Activated T-helper 17 cell treated with anti-CD3 and anti-CD28 coated beads, Interleukin-2, amount 50 U/mL, for 72 hours (primary cell): ENCODE measurements at places on chromosomes 3 and 15. TPM values are rescaled to one million over a fixed set of nuclear protein-coding genes. Genes with fewer than 3 reads are reported as not detected.

DNA sequence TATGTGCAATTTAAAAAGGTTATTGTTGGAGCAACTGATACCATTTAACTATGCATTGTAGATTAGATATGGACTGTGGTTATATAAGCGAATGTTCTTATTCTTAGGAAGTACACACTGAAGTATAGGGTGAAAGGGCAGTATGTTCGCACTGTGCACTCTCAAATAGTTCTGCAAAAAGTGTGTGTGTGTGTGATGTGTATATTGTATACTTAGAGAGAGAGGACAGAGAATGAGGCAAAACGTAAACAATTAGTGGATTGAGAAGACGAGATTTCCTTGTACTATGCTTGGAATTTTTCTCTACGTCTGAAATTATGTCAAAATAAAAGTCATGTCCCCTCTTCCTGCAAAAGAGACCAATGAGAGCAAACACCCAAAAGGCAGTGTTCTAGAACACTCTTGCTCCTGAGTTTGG lies 30.4 kb downstream of the LSM3 start:
- no peak for ATAC-seq

DNA sequence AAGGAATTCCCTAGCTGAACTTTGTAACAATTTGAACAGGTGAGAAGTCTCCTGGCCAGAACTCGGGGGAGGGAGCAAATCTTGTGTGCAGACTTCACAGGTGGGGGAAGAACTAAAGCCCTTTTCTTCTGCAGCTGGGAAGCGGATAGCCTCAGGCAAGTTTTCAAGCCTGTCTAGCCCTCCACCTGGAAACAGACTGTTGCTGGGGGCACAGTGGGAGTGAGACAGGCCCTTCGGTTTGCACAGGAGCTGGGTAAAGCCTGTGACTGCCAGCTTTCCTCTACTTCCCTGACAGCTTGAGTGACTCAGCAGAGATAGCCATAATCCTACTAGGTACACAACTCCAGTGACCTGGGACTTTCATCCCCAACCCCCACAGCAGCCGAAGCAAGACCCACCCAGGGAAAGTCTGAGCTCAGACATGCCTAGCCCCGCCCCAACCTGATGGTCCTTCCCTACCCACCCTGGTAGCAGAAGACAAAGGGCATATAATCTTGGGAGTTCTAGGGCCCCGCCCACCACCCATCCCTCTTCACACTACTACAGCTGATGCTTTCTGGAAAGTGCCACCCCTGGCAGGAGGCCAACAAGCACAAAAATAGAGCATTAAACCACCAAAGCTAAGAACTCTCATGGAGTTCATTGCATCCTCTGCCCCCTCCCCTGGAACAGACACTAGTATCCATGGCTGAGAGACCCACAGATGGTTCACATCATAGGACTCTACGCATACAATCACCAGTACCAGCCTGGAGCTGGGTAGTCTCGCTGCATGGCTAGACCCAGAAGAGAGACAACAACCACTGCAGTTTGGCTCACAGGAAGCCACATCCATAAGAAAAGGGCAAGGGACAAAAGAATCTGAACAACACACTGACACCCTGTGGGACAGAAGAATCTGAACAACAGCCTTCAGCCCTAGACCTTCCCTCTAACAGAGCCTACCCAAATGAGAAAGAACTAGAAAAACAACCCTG lies 479.0 kb downstream of the RAP2B start:
- no peak for ATAC-seq

DNA sequence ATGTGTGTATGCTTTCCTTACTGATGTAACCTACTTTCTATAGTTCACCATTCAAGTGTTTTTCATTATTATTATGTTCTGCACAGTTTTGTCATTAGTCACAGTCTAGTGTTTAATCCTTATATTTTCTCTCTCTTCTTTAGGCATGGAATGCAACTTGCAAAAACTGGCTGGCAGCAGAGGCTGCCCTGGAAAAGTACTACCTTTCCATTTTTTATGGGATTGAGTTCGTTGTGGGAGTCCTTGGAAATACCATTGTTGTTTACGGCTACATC lies 6.9 kb downstream of the SUCNR1 start:
- ATAC-seq: no peak

The CYP19A1 gene
- total RNA-seq: 0.79 TPM

DNA sequence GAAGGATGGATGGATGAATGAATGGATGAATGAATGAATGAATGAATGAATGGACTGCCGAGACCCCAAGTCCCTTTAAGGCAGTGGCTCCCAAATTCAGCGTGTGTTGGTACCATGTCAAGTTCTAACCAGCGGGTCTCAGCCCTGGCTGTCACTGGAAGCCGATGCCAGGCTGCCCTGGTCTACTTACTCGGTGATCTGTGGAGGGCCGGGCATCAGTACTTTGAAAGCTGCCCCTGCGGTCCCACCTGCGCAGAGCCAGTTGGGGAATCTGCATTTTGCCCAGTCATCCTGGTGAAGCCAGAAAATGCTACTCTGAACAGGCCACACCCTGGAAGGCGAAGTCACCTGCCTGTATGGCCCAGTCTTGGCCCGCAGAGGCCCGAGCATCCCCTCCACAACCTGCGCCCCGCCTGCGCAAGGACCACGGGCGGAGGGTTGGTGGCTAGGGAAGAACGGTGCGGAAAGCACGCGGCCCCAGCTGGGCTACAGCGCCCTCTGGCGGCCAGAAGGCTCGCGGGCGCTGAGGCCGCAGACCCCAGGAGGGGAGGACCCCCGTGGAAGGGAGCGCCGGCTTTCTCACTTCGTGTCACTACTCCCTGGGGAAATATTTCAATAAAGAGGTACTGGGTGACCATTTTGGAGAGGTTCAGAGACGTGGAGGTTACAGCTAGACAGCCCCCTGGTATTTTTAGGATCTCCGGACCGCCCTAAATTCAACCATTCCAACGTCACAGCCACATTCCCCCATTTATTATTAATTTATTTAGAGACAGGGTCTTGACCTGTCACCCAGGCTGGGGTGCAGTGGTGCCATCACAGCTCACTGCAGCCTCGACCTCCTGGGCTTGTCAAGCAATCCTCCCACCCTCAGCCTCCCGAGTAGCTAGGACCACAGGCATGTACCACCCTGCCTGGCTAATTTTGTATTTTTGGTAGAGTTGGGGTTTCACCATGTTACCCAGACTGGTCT lies 34.9 kb downstream of the PRKCD start:
- ATAC-seq: peak; percentile 66

- no peak for ATAC-seq
These were observed 13.9 kb upstream of the FRMD5 start for GRCh38 chr15:44208956-44209355.

DNA sequence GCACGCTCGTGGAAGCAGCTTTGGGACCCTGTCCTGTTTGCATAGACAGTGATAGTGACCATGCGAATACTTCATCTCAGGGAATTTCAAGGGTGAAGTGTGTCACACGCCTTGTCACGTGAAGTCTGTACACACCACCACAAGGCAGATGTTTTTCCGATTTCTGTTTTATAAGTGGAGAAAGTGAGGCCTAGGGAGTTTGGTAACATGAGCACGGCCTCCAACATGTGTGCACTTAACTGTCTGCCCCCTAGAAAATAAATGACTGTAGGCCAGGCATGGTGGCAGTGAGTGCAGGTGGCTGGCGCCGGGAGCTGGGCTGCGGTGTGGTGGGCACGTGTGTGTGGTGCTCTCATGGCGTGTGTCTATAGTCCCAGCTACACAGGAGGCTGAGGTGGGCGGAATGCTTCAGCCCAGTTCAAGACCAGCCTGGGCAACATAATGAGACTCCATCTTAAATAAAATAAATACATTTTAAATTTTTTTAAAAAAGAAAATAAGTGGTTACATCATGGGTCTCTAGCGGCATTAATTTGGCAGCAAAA lies 42.0 kb downstream of the WHAMM start:
- ATAC-seq: no peak

The SUSD5 gene
- total RNA-seq: not detected

The IL17RE gene
- total RNA-seq: 20.1 TPM

The MTFMT gene
- 17.1 TPM for total RNA-seq

The SEC22A gene
- total RNA-seq: 20.1 TPM

GRCh38 chr15:99404454-99404853 lies 153.2 kb downstream of the LRRC28 start:
- no peak for ATAC-seq

DNA sequence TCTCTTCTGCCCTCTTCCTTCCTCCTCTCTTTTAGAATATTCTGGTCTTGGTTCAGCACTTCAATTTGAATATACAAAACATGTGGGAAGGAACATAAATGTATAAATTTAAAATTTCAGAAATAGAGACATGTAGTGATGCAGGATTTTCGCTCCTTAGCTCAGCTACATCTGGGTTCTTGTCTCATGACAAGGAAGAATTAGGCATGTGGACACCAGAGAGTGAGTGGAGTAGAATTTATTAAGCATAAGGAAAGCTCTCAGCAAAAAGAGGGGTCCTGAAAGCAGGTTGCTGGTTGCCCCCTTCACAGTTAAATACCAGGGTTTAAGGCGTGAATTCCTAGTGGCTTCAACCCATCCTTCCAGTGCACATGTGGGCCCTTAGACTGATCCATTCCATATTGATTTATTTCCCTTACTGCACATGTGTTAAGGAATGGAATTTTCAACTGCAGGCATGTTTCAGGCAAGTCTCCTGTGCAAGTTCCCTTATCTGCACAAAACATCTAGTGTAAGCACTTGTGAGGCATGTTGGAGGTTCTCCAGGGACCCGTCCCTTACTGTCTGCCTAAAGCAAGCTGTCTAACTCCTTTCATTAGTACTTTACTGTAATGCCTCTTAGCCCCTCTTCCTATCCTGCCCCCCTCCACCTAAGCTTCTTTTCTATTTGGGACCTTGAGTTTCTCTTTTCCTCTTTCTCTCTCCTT lies 133.2 kb upstream of the STRIT1 start:
- ATAC-seq: no peak
